Stimulated activated CD8-positive, alpha-beta memory T cell treated with anti-CD3 and anti-CD28 coated beads, Interleukin-2, amount 100 ng/mL, for 48 hours (primary cell): ENCODE measurements at places on chromosomes 2 and 18.

GRCh38 chr2:239629926-239630617 lies 229.3 kb upstream of the HDAC4 start:
- DNase-seq: no peak

- no peak for DNase-seq
Measured at GRCh38 chr2:239956818-239957261, 68.3 kb downstream of the NDUFA10 start.

DNA sequence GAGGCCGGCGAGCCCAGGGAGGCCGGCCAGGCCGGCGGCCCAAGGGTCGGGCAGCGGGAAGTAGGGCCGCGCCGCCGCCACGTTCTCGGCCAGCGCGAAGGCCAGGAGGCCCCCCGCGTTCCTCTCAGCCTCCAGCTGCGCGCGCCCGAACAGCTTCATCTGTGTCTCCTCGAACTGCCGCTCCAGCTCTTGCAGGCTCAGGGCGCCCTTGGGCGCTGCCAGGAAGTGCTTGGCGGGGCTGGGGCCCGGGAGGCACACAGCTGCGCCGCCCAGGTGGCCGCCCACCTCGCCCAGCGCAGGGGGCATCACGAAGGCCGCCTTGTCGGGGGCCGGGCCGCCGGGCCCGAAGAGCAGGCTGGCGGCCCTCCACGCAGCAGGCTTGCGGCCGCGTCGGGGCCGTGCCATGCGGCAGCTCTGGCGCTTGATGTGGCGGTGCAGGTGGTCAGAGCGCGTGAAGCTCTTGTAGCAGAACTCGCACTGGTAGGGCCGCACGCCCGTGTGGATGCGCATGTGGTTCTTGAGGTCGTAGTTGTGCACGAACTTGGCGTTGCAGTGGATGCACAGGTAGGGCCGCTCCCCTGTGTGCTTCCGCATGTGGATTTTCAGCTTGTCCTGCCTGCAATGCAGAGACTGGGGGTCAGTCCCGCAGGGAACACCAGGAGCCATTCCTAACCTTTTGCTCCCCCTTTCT lies 99.0 kb upstream of the SMAD2 start:
- DNase-seq: no peak

DNA sequence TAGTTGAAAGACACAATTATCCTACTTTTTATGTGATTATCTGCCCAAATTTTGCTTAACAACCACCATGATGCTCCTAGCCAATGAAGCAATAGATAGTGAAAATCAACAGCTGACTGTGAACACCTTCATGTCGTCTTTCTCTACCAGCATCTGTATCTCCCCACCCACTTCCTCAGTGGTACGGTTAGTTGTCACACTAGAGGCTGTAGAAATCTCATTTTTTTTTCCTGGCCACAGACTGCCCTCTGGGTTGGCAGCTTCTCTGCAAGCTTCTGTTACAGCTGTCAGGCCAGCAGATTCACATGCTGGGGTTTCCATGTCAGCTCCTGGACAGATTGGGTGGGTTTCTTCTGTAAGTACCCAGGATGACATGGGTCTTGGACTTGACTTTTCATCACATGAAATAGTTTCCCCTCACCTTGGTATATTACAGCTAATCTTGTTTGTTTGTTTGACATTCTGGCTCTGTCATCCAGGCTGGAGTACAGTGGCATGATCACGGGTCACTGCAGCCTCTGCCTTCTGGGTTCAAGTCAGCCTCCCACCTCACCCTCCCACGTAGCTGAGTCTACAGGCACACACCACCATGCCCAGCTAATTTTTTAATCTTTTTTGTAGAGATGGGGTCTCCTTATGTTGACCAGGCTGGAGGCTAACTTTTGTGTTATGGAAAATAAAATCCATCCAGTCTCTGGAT lies 24.3 kb downstream of the STAT4 start:
- no peak for DNase-seq

DNA sequence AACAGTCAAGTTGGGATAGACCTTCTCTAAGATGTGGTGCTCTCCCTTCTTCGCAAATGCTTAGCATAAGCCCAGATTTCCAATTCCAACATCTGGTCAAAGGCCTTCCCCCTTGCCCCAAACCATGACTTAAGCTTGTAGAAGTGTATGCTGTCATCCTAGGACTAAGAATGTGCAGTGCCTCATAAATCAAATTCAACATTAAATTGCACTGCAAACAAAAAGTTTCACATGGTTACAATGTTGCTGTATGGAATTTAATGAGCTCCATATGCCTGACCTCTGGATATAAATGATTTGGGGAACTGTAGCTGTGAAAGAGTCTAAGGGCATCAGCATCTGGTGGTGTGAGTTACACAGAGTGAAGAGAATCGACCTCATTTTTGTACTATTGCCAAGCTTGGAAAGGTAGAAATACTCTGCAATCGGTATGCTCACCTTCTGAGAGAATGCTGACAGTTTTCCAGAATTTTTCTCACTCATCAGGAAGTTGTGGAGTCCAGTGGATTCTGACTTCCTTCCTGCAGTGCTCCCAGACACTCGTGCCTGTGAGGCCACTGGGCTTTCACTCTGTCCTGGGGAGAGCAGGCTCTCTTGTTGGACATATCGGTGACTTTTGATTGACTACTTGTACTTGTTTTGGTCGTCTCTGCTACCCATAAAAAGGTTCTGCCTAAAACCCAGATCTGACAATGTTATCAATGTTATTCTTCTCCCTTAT lies 40.6 kb downstream of the FASTKD2 start:
- DNase-seq: no peak
